Fibroblast of lung (primary cell): ENCODE measurements at places on chromosomes 12 and 14. TPM values are rescaled to one million over a fixed set of nuclear protein-coding genes. Genes with fewer than 3 reads are reported as not detected.

Gene CLEC6A
- not detected in 2 replicates for total RNA-seq

Gene TMTC1
- total RNA-seq: 92.5 and 222 TPM in 2 replicates

Gene RPS6KL1
- total RNA-seq: 0.26 and 1.2 TPM in 2 replicates

Gene TESPA1
- not detected in 2 replicates for total RNA-seq

Gene GPR65
- total RNA-seq: under 0.01 and 0.17 TPM in 2 replicates

Gene TBX5
- 13.1 and 16.8 TPM in 2 replicates for total RNA-seq

Gene TMEM253
- total RNA-seq: not detected in 2 replicates

Gene RAPGEF3
- total RNA-seq: 1.0 and 2.8 TPM in 2 replicates

Gene NKX2-1
- not detected in 2 replicates for total RNA-seq

Gene KRT83
- total RNA-seq: not detected in 2 replicates

Gene OR10AD1
- total RNA-seq: not detected in 2 replicates

Gene PLXNC1
- total RNA-seq: 49.6 and 86.9 TPM in 2 replicates

Gene ARHGEF40
- total RNA-seq: 23.6 and 24.7 TPM in 2 replicates

Gene FSCB
- not detected in 2 replicates for total RNA-seq

Gene WSCD2
- under 0.01 TPM in 1 of 2 replicates, not detected in the other for total RNA-seq

Gene FERMT2
- 111 and 128 TPM in 2 replicates for total RNA-seq

Gene TMEM260
- total RNA-seq: 16.7 and 19.3 TPM in 2 replicates

Gene PTPRB
- 0.66 and 0.77 TPM in 2 replicates for total RNA-seq

Gene KRT78
- not detected in 2 replicates for total RNA-seq

Gene CAPZA3
- not detected in 2 replicates for total RNA-seq

Gene RNASE4
- 20.0 and 22.1 TPM in 2 replicates for total RNA-seq

Gene RTL1
- total RNA-seq: not detected in 2 replicates

Gene TBC1D30
- total RNA-seq: 0.26 and 0.66 TPM in 2 replicates

Gene RASSF9
- total RNA-seq: 0.33 and 0.77 TPM in 2 replicates

Gene SALL2
- 3.1 and 3.5 TPM in 2 replicates for total RNA-seq

Gene FGD4
- total RNA-seq: 2.3 and 7.6 TPM in 2 replicates

Gene LHX5
- total RNA-seq: not detected in 2 replicates

Gene LRTM2
- not detected in 2 replicates for total RNA-seq

Gene INHBE
- total RNA-seq: 9.2 and 26.4 TPM in 2 replicates

Gene GNG2
- total RNA-seq: 19.0 and 21.5 TPM in 2 replicates

Gene SELPLG
- 0.51 and 1.5 TPM in 2 replicates for total RNA-seq

Gene PLCZ1
- not detected in 2 replicates for total RNA-seq

Gene PRR4
- 0.66 and 0.77 TPM in 2 replicates for total RNA-seq

Gene CCDC198
- not detected in 2 replicates for total RNA-seq

Gene KLRC3
- total RNA-seq: not detected in 2 replicates

Gene ACRBP
- total RNA-seq: under 0.01 and 0.33 TPM in 2 replicates

Gene SYNDIG1L
- total RNA-seq: not detected in 2 replicates

Gene TAS2R30
- 2.6 and 4.0 TPM in 2 replicates for total RNA-seq

Gene TPH2
- not detected in 2 replicates for total RNA-seq

Gene SMCO2
- total RNA-seq: 0.26 TPM in 1 of 2 replicates, not detected in the other

Gene GPX2
- not detected in 2 replicates for total RNA-seq

Gene OR4E2
- not detected in 2 replicates for total RNA-seq

Gene INSM2
- total RNA-seq: not detected in 2 replicates

Gene IL22
- total RNA-seq: not detected in 2 replicates

Gene CYP27B1
- under 0.01 and 0.17 TPM in 2 replicates for total RNA-seq

Gene IL26
- total RNA-seq: 0.26 TPM in 1 of 2 replicates, not detected in the other

Gene COCH
- 0.33 and 0.51 TPM in 2 replicates for total RNA-seq

Gene ASB2
- total RNA-seq: 0.51 and 0.99 TPM in 2 replicates

Gene FRMD6
- total RNA-seq: 157 and 200 TPM in 2 replicates

Gene GYS2
- total RNA-seq: not detected in 2 replicates
